A549 treated with ZK216348 at 1 μM for 4 hours (cell line): ENCODE measurements at places on chromosomes 5 and 9. TPM values are rescaled to one million over a fixed set of nuclear protein-coding genes. Genes with fewer than 3 reads are reported as not detected.

Gene APBA1
- total RNA-seq, result 0.12 to 1.1 TPM (median 0.16 TPM) in 5 replicates

Gene PCDHB15
- total RNA-seq, result 0.09 to 0.14 TPM in 2 of 5 replicates, not detected in the others

Gene DOCK2
- 3.1 to 4.6 TPM (median 3.7 TPM) in 5 replicates for total RNA-seq

Gene RETREG1
- total RNA-seq, result 2.8 to 3.7 TPM (median 3.6 TPM) in 5 replicates

Gene FOXD4L6
- total RNA-seq, result not detected in 5 replicates

Gene PCDHGA5
- 0.09 to 0.21 TPM (median 0.18 TPM) in 5 replicates for total RNA-seq

Gene TRIM32
- 18.7 to 23.9 TPM (median 20.1 TPM) in 5 replicates for total RNA-seq

Gene GPRIN1
- total RNA-seq, result 7.3 to 10.8 TPM (median 10.2 TPM) in 5 replicates

Gene ZFP2
- not detected in 5 replicates for total RNA-seq

Gene ZNF462
- 3.6 to 5.4 TPM (median 4.2 TPM) in 5 replicates for total RNA-seq

Gene ICE1
- 17.0 to 27.0 TPM (median 24.4 TPM) in 5 replicates for total RNA-seq

Gene SPINK13
- total RNA-seq, result not detected in 5 replicates

Gene RLN2
- total RNA-seq, result 0.21 to 0.42 TPM (median 0.38 TPM) in 3 of 5 replicates, not detected in the others

Gene LHFPL2
- total RNA-seq, result 49.7 to 74.0 TPM (median 60.1 TPM) in 5 replicates

Gene IFNK
- not detected in 5 replicates for total RNA-seq

Gene CARTPT
- not detected in 5 replicates for total RNA-seq

Gene PLAC8L1
- total RNA-seq, result 0.34 to 0.75 TPM (median 0.70 TPM) in 3 of 5 replicates, not detected in the others

Gene CNTFR
- 0.08 to 0.20 TPM (median 0.09 TPM) in 3 of 5 replicates, not detected in the others for total RNA-seq

Gene PGM5
- total RNA-seq, result not detected in 5 replicates

Gene NXNL2
- total RNA-seq, result 0.67 to 1.5 TPM (median 0.80 TPM) in 5 replicates

Gene EIF4E1B
- total RNA-seq, result not detected in 5 replicates

Gene MRPS30
- 32.3 to 43.8 TPM (median 38.3 TPM) in 5 replicates for total RNA-seq

Gene NR6A1
- total RNA-seq, result 1.5 to 2.1 TPM (median 2.0 TPM) in 5 replicates

Gene SV2C
- 0.01 to 0.02 TPM in 2 of 5 replicates, not detected in the others for total RNA-seq

Gene MRRF
- total RNA-seq, result 65.6 to 83.3 TPM (median 69.2 TPM) in 5 replicates

Gene SH2D3C
- total RNA-seq, result 0.12 to 0.40 TPM (median 0.15 TPM) in 3 of 5 replicates, not detected in the others
